Stimulated activated CD4-positive, alpha-beta T cell treated with anti-CD3 and anti-CD28 coated beads, Interleukin-4, amount 100 ng/mL, for 4 hours (primary cell): ENCODE measurements at places on chromosomes 2 and 18.

DNA sequence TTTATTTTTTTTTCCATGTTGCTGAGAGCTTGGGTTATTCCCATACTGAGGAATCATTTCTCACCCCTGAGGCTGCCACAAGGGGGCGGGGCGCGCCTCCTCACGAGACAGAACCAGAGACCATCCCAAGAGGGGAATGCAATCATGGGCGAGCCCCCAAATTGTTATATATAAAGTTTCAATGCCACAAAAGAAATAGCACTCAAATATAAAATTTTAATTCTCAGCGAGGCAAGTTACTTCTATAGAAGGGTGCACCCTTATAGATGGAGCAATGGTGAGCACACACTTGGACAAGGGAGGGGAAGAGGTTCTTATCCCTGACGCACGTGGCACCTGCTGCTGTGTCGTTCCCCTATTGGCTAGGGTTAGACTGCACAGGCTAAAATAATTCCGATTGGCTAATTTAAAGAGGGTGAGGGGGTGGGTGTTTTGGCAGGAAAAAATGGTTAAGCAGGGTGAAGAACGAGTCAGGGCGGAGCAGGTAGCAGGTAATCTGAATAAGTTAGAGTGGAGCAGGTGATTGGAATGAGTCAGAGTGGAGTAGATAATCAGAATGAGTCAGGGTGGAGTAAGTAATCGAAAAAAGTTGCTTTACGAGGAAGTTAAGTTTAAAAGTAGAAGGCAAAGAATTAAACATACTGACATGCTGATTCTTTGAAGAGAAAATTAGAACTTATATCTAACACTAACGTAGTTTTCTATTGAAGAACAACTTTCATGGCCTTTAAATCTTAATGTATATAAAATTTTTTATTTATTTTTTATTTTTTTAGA, 177.5 kb downstream of the MTCL1 start:
- DNase-seq: no peak

- no peak for DNase-seq
Observed at GRCh38 chr2:69278366-69278765, 108.7 kb downstream of the GFPT1 start.

DNA sequence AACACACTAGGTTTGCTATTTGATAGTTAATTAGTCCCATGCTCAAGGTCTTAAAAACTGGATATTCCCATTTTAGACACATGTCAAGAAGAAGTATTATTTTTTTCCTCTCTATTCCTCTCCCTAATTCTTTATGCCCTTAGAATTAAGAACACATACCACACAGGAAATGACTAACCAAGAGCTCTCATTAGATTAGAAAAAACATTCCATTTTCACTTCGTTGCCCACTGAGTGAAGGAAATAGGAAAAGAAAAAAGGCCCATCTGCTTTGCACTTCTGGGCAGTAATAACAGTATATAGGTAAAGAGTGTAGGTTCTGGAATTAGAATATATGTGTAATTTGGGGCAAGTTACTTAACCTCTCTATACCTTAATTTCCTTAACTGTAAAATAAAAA, 26.9 kb downstream of the ACADL start:
- no peak for DNase-seq

GRCh38 chr2:1975060-1975459, 230.7 kb upstream of the PXDN start:
- DNase-seq: no peak

- no peak for DNase-seq
Observed at GRCh38 chr2:157345647-157346389, 20.2 kb upstream of the ERMN start.

DNA sequence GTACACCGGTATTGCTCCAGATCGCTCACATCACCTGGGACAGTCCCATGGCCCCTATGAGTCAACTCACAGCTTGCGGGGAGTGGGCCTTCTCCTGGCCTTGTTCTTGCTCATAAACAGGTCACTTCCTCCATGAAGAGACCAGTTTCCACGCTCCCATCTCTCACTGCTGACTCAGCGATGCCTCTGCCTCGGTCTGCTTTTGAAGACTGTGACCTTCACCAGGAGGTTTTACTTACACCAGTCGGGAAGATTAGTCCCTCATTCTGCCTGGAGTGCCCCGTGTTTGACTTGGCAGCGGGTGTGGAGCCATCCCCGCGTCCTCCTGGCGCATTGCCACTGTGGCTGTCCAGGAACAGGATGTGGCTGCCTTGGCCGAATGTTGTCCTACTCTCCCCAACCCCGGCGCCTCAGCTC, 159.8 kb downstream of the RHBDD1 start:
- peak; percentile 10 for DNase-seq
